ENCODE measurements at places on chromosomes 12 and 14.

GRCh38 chr14:51546603-51547258, 105.0 kb upstream of the FRMD6 start:
- no peak for DNase-seq

- no peak for DNase-seq
Measured at GRCh38 chr14:102849526-102850379, 72.5 kb downstream of the TRAF3 start.

DNA sequence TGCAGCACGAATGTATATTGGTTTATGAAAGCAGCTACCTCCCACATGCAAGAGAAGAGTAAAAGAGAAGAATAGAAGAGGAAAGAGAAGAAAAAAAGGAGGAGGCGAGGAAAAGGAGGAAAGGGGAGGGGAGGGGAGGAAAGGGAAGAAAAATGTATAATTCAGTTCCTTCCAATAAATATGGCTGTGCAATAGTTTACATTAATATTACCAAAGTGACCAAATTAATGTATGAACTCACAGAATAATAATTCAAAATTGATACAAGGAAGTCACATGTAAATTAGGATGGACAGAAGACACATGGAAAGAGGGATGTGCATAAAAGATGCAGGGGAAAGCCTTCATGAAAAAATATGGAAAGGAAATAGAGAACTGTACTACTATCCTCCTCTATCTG, 172.5 kb downstream of the SLC38A4 start:
- DNase-seq, result no peak

DNA sequence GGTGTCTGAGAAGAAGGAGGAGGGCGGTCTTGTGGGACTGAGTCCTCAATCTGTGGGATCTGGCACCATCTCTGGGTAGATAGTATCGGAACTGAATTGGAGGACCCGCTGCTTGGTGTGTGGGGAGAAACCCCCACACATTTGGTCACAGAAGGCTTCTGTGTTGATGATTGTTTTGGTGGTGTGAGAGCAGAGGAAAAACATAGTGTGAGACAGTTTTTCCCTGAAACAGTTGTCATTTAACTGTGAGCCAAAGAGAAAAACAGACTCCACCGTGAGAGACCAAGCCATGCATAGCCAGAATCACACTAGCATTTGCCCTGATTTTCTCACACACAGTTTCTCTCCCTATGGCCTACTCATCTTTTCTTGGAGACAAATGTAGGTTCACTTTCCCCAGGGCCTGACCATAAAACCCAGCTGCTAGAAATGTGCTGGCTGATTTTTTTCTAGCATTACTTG, 91.4 kb upstream of the FLRT2 start:
- no peak for DNase-seq

DNA sequence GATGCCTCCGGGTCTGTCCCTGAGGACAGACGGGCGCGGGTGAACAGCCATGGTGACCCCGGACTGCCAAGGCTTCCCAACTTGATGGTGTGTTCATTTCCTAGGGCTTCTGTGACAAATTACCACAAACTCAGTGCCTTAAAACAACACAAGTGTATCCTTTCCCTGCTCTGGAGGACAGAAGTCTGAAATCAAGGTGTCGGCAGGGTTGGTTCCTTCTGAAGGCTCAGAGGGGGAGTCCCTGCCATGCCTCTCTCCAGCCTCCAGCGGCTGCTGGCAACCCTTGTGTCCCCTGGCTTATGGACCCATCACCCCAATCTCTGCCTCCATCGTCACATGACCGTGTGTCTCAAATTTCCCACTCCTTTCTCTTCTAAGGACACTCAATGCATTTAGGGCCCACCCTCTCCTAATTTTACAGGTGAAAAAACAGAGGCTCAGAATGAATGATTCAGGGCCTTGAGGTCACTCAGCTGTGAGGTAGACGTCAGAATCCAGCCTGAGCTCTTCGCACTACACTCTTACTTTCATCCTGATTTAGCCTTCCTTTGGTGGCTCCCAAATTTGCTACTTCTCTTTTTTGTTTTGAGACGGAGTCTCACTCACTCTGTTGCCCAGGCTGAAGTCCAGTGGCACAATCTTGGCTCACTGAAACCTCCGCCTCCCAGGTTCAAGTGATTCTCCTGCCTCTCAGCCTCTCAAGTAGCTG, 45.4 kb downstream of the VCPKMT start:
- DNase-seq, result no peak

- no peak for DNase-seq
Measured at GRCh38 chr12:115216301-115216700, 532.3 kb upstream of the TBX3 start.

DNA sequence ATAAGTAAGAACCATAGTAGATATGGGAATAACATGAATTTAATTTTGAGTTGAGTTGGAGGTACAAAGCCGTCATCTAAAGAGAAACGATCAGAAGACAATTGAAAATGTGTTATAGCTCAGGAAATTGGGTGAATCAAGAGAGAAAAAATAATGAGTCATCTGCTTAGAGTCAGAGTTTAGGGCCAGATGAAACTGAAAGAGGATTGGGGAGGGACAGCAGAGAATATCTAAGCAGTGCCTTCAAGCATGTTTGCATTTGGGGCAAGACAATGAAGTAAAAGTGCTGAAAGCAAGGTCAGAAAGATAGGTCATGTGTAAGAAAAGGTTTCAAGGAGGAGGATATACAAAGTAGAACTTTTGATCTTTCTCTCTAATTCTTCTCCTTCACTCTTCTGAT, 49.4 kb downstream of the SLC15A5 start:
- DNase-seq, result no peak

DNA sequence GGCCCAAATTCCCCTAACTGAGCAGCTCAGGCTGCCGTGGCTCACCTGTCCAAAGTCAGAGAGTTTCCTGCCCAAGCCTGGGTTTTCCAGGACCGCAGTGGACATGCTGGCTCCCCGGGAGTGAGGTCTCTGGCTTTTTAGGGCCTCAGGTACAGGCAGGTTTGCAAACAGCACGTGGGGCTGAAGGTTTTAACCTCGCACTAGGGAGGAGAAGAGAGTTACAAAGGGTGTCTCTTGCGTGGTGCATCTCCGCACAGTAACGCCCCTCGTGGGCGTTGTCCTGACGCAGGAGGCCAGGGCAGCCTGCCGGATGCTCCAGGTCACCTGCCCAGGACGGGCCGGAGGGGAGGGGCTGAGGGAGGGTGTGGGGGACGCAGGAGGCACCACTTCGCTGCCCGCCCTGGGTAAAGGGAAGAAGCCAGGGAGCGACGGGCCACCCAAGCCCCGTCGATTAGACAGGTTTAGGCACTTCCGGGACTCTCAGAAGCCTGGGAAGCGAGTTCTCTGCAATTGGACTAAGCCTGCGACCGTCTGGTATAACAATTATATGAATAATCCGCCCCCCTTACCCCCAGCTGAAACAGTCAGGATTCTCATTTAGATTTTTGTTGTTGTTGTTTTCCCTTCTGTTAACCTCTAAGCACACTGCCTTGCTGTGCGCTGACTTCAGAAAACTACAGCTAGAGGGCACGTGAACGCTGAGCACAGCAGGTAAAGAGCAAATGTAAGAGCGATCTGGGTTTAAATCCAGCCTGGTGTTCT, at the start of gene PAH:
PAH (minus strand) TSS at position 219 of the 762 bp plus-strand sequence; CDS start at position 105, 114 bp downstream.
- DNase-seq, result no peak

DNA sequence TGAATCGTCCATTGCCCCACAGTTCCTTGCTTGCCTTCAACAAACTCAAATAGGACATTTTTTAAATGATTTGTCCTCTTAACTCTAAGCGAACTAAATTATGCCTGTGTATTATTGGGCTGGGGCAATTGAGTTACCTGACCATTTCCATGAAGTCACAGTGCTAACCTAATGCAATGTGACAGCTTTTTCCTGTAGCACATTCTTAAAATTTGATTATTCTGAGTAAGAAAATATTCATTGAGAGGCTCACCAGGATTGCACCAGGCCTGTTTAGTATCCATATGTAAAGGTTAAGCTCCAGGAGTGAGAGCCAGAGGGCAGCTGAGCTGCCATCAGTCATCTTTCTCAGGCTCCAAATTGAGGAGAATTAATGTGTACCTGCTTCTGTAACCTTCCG, 90.9 kb downstream of the GPR65 start:
- DNase-seq, result no peak

DNA sequence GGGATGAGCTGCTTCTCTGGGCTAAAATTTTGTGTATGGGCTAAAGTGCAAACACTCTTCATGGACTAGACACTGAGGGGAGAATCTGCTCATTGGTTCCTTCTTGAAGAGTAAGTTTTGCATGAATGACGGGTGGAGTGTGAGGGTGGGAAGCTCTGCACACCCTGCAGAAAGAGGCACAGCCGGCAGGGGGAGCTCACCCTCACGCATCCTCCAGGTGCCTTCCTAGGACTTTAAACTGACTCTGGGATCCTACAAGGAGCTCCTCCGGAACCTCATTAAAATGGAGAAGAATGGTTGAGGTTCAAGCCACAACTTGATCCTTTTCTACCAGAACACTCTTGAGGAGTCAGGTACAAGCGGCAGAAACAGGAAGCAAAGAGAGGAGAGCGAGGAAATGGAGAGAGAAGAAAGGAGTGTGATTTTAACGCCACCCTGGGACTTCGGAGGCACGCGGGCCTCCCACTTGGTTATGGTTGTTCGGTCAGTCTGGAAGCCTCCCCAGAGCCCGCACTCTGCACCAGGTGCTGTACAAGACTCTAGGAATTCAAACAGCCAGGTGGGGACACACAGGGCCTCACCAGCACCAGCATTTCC, 87.5 kb downstream of the SETD3 start:
- DNase-seq, result no peak

GRCh38 chr14:50434528-50434927, 37.8 kb upstream of the CDKL1 start:
- no peak for DNase-seq

DNA sequence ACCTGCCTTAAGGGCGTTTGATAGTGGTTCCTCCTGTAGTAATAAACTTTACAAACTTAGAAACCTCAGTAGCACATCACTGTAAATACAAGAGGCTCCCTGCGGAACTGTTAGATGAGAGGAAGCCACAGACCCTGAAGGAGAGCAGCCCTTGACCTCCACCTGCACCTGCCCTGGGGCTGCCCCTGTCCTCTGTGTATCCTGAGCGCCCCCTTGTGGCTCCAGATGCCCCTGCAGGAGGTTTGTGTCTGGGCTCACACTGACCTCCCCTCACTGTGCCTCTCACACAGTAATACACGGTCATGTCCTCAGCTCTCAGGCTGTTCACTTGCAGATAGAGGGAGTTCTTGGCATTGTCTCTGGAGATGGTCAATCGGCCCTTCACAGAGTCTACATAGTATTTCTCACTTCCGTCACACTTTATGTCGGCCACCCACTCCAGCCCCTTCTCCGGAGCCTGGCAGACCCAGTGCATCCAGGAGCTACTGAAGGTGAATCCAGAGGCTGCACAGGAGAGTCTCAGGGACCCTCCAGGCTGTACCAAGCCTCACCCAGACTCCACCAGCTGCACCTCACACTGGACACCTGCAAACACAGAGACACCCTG, 1059.8 kb downstream of the TMEM121 start:
- DNase-seq, result peak; percentile 23

DNA sequence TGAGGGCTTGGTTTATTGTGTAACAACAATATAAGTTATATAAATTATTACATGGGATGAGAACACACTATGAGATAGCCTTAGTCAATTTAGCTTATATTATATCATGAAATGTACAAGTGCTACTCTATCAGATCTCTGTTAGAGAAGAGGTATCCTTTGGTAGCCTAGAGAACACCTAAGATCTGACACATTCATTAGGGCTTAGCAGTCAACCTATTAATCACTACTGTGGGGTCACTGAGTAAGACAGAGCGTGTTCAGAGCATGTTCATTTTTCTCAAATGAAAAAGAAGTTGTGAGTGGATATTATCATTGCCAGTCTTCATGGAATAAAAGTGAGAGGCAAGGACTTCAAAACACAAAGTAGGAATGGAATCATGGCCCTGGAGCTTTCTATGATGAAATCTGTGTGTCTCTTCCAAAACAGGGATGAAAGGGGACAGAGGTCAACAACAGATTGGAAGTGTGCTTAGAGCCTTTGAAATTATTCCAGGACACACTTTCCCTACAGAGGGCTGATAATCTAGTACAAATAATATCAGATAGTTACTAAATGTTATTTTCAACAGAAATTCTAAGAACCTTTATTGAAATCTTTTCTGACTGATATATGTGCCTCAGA, 114.3 kb downstream of the SLC16A7 start:
- no peak for DNase-seq

GRCh38 chr14:104805941-104806624, 5.2 kb downstream of the ZBTB42 start:
- DNase-seq, result no peak

DNA sequence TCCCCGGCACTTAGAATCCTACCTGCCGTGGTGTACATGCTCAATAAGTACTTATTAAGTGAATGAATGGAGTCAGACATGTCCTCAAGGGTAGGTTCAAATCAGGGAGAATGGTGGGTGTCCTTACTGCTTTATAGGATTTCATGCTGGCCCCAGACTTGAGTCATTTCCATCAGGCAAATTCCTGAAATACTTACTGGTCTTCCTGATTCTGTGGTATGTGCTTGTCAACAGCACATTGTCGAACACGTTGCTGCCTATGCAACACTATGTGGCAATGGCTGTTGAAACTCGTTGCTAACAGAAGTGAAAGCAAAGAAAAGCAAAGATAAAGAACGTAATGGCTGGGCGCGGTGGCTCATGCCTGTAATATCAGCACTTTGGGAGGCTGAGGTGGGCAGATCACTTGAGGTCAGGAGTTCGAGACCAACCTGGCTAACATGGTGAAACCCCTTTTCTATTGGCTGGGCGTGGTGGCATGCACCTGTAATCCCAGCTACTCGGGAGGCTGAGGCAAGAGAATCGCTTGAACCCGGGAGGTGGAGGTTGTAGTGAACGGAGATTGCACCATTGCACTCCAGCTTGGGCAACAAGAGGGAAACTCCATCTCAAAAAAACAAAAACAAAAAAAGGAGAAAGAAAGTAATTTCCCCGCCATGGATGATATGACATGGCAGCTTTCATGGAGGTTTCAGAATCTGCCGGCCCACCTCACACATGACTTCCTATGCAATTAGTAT, 214.9 kb downstream of the ZFP36L1 start:
- no peak for DNase-seq

DNA sequence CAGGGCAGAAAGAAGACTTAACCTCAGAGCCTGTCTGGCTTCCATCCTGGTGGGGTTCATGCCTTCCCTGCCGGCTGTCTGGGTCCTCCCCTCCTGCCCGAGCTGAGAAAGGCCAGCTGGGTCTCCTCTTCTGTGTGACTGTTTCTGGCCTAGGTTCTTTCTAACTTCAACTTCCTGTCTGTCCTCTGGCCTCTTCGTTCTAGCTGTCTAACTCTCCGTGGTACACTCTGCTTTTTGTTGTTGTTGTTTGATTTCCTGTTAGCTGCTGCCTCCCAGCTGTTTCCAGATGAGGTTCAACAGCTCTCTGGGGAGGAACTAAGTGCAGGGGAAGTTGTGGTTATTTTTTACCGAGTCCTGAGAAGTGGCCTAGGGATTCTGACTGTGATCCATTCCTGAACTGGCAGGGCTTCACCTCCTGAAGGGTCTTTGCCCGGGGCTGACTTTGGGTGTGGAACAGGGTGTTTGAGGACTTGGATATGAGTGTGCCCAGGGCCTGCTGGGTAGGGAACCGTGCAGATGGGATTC, 3.2 kb downstream of the MLXIP start:
- DNase-seq, result peak; percentile 22

Data from activated effector memory CD4-positive, alpha-beta T cell treated with Interleukin-2 at 50 U/mL for 16 hours (primary cell).